Activated T-helper 1 cell treated with Interleukin-2 at 50 U/mL for 16 hours (primary cell): ENCODE measurements at places on chromosomes 13 and 19.

DNA sequence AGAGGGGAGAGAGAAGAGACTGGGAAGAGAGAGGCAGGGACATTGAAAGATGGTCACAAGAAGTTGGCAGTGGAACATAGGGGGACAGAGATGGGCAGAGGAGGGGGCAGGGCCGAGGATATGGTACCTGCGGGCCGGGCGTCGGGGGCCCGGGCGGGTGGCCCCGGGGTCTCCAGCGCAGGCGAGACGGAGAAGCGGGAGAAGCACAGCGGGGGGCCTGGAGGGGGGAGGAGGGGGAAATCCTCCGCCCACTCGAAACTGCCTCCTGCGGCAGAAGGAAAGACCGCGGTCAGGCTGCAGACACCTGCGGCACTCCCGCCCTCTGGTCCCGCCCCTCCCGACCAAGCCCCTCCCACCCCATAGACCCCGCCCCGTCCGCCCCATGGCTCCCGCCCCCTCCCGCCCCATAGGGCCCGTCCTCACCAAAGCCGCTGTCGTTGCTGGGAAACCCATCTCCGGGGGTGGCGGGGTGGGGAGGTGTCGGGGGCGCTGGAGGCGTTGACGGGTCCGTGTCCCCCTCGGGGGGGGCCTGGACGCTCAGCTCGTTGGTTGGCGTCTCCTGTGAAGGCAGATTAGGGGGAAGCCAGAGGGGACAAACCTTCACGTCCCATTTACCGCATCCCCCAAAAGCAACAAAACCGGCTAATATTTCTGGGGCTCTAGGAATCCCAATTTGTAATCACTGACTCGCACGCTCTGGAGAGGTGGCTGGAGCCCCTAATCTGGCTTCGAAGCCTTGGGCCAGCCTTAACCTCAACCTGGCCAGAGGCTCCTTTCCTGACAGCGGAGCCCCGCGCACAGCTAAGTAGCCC lies 20.4 kb downstream of the LMTK3 start:
- peak; percentile 33 for DNase-seq

GRCh38 chr13:98279473-98280175 lies 102.6 kb upstream of the RNF113B start:
- DNase-seq: no peak

DNA sequence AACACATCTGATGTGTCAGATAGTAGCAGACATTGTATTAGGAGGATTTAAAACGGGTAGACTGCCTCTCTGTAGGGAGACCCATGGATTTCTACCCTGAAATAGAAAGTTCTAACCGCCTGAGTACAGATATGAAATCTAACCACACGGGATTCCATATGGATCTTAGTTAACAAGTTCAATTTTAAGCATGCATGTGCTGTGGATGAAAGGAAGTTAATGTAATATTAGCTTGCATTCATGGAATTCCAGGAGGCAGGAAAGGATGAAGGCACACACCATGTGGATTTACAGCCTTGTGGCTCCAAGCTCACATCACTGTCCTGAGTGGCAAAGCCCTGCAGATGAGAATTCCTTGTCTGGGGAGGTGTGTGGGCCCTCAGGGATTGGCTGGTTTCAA lies 120.6 kb upstream of the IRS2 start:
- no peak for DNase-seq

DNA sequence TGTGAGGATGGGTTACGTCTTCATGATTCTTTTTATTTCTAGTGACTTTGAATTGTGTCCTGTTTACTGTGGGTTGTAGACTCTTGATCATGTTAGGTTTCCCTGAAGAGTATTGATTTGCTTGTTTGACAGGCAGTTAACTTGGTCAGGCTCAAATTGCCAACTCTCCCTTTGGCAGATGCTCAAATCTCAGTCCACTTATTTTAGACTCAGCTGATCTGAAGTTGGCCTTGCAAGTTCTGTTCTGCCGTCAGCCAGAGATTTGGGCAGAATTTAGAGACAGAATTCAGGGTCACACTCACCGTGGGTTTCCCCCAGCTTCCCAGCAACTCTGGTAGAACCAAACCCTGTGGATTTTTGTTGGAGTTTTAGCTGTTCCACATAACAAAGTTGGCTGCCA lies 71.6 kb upstream of the TEX29 start:
- DNase-seq: no peak

DNA sequence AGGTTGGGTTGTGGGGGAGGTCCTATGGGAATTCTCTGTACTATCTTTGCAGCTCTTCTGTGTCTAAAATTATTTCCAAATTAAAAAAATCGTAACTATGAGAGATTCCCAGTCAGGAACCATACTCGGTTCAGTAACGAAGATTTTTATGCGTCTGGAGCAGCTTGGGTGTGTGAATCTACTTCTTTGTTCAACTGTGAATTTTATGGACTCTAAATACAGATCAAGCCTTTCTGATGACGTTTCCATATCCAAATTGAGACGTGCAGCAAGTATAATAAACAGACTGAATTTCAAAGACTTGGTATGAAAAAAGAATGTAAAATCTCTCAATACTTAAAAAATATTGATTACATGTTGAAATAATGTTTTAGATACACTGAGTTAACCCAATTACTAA lies 30.9 kb downstream of the MLLT1 start:
- DNase-seq: no peak

GRCh38 chr19:34539396-34539795 lies 57.8 kb downstream of the WTIP start:
- no peak for DNase-seq

DNA sequence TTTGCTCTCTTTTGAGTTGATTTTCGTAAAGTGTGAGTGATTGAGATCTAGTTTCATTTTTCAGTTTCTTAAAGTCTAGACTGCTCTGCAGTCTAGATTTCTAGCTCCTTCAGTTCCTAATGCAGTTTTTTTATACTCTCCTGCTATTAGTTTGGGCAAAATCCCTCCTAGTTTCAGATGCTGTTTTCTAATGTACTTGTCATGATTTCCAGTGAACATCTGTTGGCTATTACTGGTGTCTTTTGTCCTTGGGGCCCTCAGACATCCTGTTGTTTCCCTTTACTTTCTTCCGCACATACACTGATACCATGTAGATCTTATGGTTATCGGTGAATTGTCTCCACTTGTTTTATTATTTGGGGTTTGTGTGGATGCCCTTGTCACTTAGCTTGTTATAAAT lies 292.1 kb downstream of the TDRD3 start:
- no peak for DNase-seq

DNA sequence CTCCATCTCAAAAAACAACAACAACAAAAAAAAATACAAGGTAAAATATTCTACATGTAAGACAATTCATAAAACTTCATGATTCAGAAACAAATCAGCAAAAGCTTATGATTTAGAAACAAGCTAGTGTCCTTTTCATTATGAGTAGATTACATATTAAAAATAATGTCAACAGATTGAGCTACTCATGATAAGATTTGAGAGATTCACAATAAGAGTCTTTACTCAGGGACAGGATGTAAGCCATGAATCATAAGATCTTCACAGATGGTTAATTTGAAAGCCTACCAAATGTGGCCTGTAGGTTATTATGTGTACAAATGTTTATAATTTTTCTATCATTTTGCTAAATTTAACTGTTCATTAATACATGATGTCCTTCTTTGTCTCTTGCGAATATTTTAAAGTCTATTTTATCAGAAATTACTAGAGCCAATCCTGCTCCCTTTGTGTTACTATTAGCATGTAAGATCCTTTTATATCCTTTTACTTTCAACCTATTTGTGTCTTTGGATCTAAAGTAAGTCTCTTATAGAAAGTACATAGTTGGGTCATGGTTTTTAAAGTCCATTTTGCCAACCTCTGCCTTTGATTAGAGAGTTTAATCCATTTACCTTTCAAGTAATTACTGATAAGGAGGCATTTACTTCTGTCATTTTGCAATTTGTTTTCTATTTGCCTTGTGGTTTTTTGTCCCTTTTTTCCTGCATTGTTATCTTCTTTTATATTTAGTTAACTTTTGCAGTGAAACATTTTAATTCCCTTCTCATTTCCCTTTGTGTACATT lies 68.3 kb upstream of the RXFP2 start:
- DNase-seq: no peak

DNA sequence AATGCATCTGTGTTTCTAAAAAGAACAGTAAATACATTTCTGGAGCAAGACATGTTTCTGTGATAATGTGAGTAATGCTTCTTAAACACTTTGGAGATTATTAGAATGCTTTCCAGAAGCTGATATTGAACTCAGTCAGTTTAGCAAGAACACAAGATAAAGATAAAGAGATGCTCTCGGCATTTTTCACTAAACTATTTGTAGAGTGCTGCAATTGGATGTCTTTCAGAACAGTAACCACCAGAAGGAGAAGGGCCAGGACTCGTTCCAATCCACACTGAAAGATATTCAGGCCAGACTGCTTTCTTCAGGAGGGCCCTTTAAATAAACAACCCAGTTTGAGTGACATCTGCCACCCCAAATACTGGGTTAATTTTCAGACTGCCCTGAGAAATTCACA lies 456.0 kb downstream of the TBC1D4 start:
- no peak for DNase-seq

DNA sequence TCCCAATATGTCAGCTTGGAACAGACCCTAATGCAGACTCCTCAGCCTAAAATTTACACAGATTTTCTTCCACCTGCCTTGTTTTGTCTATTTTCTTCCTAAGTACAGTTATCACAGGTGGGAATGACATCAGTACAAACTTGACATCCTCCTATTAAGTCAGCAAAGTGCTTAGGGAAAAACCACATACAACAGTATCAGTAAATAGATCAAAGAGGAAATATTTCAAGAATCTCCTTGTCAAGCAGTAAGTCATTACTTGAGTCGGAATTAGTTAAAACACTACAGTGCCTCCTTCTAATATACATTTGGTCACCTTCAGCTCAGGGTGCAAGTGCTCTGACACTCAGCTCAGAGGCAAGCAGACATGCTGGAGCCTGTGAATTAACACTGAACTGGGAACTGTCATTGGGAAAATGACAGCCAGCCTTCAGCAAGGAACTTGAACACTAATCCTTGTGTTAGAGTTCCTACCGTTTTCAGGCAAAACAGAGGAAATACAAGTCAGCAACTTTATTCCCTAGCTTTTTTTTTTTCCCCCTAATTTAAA lies 394.3 kb upstream of the HTR2A start:
- no peak for DNase-seq

GRCh38 chr19:46656541-46656940 lies 4.4 kb downstream of the DACT3 start:
- DNase-seq: no peak

- no peak for DNase-seq
Observed at GRCh38 chr13:33352041-33352440, 66.5 kb upstream of the STARD13 start.

DNA sequence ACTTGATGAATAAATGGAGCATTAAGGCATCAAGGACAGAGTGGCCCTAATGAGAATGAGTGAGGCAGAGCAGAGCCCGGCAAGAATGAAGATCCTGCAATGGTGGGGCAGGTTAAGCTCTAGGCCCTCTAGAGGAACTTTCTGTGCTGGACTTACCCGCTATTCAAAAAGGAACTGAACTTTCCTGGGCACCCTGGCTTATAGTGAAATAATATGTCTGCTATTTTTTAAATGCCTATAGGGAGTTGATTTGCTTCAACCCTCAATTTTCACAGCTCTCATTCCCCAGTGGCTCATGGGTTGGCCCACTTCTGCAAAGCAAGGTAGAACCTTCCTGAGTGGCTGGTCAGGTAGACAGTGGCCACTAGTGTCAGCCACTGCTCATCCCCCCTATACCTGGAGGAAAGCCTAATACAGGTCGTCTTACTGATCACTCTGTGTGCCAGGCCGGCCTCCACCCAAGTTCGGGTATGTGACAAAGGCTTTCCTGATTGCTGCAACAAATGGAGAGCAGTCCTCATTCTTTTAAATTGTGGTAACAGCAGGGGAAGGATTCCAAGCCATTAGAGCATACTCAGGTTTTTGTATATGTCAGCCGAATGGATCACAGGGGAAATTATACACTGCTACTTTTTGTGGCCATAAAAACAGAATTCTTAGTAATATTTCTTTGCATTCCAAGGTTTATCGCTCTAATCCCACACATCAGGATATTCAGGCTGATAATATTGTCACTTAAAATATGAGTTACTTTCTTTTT lies 103.0 kb downstream of the KL start:
- no peak for DNase-seq

- DNase-seq: no peak
Observed at GRCh38 chr13:79973533-79973963, 367.4 kb downstream of the SPRY2 start.

GRCh38 chr13:77857531-77858209 lies 61.0 kb downstream of the EDNRB start:
- DNase-seq: no peak

- DNase-seq: no peak
Observed at GRCh38 chr13:99693852-99694611, 192.8 kb downstream of the TM9SF2 start.

GRCh38 chr19:5952193-5953029 lies 25.5 kb downstream of the RANBP3 start:
- no peak for DNase-seq
